ENCODE measurements at places on chromosomes 3 and 15.

- DNase-seq, result no peak
Observed at GRCh38 chr3:11375333-11376088, 103.3 kb downstream of the ATG7 start.

GRCh38 chr3:36923981-36924743, 20.7 kb downstream of the TRANK1 start:
- no peak for DNase-seq

GRCh38 chr3:126194713-126195305, 14.4 kb upstream of the ALDH1L1 start:
- no peak for DNase-seq

- DNase-seq, result no peak
Observed at GRCh38 chr15:49696433-49696832, 75.6 kb downstream of the DTWD1 start.

- no peak for DNase-seq
Observed at GRCh38 chr3:124483915-124484470, 246.3 kb upstream of the UMPS start.

DNA sequence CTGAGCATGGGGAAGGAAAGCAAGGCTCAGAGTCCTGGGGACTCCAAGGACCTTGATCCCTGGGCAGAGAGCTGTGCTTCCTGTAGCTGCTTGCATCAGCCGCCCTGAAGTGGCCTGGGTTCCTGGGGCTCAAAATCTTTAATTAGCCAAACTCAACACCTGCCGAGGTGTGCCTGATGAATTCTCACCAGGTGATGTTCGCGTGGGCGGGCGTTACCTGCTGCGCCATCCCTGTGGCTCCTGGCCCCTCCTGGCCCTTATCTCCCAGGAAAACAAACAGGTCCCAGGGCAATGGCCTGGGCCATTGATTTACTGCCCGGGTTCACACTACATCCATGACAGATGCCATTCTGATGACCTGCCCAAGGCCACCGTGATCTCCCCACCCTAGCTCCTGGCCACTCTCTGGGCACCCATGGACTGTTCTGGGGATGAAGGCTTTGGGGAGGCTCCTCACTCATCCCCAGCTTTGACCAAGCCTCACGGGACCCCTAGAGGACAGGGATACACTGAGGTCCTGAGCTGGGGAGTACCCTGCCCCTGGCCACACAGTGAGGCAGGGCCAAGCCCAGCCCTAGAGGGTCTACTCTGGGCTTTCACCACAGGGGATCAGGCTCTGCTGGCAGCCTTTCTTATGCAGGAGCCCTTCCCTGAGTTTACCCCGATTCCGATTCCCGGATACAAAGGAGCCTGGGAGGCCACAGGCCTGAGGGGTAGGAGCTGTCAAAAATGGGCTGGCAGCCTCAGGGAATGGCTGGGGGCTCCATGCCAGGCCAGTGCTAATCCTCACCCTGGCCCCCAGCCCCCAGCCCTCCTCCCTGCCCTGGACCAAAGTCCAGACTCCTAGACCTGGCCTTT, 5.7 kb downstream of the SLC38A3 start:
- no peak for DNase-seq

- DNase-seq, result no peak
Observed at GRCh38 chr3:140651287-140651686, 26.6 kb upstream of the TRIM42 start.

DNA sequence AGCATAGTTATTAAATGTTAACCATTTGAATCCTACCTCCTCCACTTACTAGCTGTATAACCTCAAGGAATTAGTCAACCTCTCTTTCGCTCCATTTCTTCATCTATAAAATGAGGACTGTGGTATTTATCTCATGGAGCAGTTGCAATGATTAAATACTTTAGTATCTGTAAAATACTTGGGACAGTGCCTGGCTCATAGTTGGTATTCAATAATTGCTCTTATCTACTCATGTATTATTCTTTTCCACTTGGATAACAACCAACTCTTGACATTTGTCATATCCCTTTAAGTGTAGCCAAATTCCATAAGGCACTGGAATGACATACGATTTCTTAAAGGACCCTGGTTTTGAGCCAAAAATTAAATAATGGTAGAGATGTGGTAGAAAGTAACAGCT, 72.0 kb downstream of the FSIP1 start:
- DNase-seq, result no peak

GRCh38 chr3:71978150-71978721, 193.3 kb upstream of the PROK2 start:
- no peak for DNase-seq

- no peak for DNase-seq
Observed at GRCh38 chr3:134095005-134095404, 65.3 kb upstream of the SLCO2A1 start.

DNA sequence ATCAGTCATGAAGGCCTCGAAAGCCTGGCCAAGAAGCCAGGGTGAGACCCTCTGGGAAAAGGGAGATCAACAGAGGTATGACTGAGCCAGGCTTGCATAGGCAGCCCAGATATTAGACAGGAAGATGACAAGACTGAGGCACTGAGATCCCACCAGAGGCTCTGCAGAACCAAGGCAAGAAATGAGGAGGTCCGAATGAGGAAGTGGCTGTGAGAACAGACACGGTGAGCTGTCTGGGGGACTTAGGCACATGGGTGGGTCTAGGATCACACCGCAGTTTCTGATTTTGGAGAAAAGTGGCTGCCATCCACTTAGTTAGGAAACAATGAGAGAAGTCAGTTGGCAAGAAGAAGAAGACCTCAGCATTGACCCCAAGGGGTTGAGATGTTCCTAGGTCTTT, 31.5 kb upstream of the PRSS50 start:
- no peak for DNase-seq

DNA sequence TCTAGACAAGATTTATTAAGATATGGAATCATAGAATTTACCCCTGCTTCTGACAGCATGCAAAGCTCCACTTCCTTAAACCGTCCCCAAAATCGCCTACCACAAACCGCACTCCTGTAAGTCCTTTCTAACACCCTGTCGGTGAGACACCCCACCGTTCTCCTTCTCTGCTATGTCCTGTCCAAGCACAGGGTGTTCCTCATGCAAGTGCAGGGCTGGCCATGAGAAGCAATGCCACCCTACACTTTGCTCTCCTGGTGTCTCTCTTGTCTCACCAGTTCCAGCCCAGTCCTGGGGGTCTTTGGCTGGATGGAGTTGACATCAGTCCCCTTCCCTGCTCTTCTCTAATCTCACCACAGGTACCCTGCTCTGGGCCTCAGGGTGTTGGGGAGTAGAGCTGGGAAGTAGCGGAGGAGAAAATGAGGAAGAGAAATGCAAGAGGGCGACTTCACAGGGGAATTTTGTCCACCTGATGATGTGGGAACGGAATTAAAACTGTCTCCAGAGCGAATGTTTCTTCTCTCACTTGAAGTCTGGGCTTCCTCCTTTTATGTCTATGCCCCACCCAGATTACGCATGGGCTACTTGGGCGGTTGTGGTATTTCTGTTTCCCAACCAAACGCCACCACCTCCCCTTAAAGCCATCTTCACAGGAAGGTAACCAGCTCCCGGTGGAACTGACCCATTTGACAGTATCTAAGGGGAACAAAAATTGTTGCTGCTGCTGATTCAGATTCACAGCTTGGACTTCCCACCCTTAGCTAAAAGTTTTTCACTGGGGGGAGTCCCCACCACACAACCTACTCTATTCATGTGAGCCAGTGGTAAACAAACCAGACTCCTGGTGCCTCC, 49.9 kb downstream of the CASR start:
- no peak for DNase-seq

GRCh38 chr15:31480356-31481025, 153.9 kb downstream of the KLF13 start:
- DNase-seq, result no peak

GRCh38 chr3:187130346-187131066, 8.8 kb downstream of the RPL39L start:
- DNase-seq, result peak; percentile 77

- DNase-seq, result no peak
Observed at GRCh38 chr3:128004661-128005060, 47.6 kb upstream of the SEC61A1 start.

GRCh38 chr15:75989045-75989444, 23.2 kb downstream of the NRG4 start:
- DNase-seq, result no peak

- no peak for DNase-seq
Observed at GRCh38 chr3:16663854-16664712, 58.9 kb upstream of the DAZL start.

GRCh38 chr3:174737966-174738365, 121.2 kb upstream of the NAALADL2 start:
- DNase-seq, result no peak

DNA sequence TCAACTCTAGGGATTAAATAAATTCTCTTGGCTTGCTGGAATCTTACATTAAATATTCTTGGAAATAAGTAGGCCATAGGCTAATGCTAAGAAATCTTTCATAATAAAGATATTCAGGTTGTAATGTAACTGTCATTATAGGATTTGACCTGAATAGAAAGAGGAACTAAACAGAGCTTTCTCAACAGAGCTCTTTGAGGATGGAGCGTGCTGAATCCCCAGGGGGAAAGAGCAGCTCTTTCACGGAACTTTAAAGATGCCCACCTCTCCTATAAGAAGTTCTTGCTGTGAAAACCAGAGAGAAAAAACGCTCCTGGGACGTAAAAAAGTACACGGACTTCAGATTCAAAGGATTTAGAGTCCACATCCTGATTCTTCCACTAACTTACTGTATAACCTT, 77.9 kb downstream of the NTRK3 start:
- DNase-seq, result no peak

DNA sequence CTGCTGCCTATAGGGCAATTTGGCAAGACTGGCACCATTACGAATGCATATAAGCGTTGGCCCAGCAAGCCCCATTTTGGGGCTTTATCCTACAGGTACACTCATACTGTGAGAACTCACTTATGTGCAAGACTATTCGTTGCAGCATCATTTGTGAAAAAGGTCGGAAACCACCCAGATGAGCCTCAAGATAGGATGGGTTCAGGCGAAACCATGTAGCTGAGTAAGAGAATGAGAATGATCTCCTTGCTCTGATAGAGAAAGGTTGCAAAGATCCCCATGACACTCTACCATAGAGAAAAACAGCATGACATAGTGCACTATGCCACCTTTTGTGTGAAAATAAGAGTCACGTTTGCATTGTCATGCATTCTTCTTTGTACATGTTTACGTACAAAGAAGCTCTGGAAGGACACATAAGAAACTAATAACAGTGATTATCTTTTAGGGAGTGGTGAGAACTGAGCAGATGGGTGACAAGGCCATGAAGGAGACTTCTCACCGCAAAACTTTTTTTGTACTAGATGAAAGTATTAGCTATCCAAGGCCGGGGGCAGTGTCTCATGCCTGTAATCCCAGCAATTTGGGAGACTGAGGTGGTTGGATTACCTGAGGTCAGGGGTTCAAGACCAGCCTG, 50.0 kb downstream of the RHCG start:
- no peak for DNase-seq

DNA sequence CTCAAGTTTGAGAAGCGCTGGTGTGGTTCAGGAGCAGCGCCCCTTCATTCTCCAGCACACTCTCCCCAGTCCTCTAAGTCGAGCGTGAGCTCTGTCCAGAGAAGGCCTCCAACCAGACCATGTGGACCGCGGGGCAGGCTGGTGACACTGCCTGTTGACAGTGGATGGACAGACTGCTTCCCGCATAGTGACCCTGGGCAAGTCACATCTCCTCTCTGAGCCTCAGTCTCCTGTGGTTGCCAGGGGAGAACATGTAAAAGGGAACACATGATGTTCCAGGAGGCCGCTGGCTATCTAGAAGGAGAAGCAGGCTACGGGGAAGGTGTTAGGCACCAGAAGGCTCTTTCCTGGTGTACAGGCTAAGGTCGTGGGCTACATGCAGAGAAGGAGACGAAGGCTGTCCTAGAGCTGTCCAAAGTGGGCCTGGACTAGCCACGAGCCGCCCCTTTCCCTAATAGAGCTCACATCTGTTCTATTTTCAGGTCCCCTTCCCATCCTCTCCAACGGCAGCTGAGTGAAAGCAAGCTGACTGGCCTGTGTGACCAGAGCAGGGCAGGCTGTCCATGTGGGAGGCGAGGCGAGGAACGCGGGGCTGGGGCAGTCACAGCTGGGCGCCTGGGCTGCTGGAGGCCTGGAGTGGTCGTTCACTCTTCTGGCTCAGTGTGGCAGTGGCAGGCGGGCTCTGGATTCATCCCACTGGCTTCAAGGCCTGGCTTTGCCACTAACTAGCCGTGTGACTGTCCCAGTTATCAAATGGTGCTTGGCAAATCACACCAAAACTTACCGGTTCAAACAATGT, 11.1 kb downstream of the ISG20 start:
- no peak for DNase-seq

DNA sequence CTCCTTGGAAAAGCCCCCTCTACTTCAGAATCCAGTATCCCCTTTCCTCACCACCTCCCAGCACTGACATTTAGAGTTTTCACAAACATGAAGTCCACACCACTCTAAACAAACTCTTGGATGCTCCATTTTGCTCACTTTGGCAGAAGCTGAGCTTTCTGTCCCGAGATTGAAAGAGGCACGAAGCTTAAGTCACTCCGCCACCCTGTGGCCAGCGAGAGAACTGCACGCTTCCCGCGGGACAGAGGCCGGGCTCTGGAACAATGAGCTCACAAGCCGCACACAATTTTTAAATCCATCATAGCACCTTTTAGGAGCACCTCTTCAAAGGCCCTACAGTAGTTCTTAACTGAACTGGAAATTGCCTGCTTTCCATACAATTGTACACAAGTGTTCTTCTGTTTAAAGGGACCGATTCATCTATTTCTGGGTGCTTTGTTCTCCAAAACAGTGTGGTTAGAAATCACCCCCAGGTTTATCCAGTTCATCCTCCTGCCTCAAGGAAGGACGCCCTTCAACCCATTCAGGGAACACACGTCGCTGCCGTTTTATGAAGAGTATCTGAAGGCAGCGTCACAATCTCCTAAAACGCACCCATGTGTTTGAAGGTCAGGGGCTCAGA, 226.1 kb downstream of the VPS13C start:
- peak; percentile 89 for DNase-seq

- DNase-seq, result peak; percentile 65
Observed at GRCh38 chr15:71115567-71116351, 488 bp downstream of the THSD4 start.

DNA sequence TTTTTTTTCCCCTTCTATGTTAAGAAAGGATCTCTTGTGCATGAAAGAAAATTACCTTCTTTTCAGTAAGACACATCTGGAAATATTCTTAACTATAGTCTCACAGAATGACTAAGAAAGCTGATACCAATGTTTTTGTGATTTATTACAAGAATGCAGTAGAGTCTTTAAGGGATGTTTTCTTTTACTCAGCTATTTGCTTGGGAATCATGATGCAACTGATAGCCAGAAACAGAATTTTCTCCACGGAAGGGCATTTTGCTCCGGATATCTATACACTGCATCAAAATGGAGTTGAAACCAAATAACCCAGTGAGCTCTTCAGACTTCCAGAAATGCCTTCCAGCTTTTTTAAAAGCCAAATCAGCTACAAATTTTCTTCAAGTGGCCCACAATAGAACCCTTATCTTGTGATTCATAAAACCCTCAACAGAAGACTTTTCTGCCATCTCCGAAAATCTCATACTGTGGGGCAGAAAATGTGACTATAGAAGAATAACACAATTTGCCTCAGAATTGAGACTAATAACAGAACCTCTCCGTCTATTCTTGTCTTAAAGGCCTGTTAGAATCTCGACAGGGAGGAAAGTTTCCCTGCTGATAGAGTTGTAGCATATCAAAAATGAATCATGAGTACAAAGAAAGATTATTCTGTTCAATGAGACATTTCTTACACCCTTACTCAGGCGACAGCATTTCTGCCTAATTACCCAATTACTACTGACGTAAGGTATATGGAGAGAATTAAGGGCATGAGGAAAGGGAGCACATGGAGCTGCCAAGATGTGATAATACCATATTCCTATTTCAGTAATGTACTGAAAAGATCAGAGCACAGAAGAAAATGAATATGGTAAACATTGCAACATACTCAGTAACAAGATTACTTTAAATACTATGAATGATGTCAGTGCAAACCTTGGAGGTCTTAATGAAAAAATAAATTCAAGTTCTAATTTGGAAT, 900.1 kb downstream of the ROBO1 start:
- DNase-seq, result no peak
